ENCODE measurements at places on chromosomes 1 and 21.

DNA sequence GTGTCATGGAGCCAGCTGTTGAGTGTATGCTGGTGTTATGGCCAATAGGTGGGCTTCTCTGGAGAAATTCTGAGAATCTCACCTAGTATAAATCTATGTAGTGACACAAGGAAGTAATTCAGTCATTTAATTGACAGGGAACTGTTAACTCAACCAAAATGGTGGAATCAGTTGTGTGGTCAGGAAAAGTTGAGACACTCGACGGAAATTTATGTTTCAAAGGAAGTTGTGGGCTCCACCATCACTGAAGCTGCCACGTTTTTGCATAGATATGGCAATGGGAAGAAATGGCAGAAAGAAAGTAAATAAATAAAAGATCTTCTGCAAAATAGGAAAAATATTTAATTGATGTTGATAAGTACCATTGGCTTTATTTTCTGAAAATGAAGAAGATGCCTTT lies 84.5 kb downstream of the ATP6V1G3 start:
- DNase-seq, result no peak

- DNase-seq, result no peak
These were observed 478 bp downstream of the C2CD2 start for GRCh38 chr21:41953249-41953830.

- no peak for DNase-seq
These were observed 142.8 kb upstream of the VAMP3 start for GRCh38 chr1:7628273-7628672.

DNA sequence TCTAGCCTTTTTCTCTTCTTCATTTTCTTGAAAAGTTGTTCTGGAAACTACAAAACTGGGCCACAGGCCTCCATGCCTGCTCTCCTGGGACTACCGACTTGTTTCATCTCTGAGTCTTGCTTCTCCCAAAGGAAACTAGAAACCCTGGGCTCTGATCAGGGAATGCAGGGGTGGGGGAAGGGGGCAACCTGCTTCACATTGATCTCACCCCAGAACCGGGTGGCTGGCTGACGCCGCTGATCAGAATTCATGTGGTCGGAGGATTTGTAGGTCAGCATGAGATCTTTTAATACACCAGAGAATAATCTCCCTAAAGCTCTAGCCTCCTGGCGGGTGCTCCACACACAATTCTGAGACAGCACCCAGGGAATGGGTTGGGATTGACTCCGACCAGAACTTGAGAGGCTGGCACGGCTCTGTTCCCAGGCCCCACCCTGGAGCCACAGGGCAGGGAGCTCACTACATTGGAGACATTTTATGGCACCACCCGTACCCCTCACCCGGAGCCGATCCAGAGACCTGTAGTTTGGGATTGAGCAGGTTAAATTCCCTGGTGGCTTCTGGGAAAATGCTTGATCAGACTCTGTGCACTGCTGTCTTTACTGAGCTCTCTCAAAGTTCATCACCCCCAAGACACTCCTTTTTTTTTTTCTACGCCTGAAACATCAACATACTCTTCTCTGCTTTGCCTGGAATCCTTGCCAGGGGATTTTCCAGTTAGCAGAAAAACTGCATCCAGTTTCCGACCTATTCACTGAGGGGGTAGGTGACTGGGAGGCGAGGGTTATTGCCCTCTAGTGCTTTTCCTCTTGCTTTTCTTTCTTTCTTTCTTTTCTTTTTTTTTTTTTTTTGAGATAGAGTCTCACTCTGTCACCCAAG lies 12.2 kb upstream of the ARHGEF10L start:
- no peak for DNase-seq

DNA sequence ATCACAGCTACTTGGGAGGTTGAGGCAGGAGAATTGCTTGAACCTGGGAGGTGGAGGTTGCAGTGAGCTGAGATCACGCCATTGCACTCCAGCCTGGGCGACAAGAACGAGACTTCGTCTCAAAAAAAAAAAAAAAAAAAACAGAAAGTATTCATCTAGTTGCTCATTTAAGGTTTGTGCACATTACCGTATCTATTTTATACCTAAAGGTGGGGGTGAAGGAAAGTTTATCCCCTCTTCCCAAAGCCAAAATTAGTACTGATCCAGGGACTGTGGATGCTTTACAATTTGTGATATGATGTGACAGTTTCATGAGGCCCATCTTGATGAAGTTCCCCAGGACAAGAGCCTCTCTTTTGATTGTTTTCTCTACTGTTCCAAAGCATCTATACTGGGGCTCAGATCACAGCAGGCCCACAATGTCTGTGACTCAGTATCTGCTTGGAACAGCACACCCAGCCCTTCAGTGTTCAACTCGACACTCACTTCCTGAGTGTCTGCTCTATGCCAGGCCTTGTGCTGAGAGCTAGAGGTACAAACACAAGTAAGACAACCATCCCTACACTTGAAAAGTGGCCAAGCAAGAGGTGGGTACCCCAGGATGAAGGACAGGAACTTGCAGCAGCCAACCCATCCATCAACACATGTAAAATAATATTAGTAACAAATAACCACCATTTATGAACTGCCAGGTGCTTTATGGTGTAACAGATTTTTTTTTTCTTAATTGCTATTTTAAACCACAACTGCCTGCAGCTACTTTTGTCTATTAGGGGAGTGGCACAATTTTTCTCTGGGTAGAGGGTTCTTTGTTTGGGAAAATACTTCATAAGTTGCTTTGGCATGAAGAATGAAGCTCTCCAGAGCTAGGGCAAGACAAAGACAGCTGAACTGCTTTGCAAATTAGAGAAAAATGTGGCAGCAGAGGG lies 29.0 kb upstream of the KHDRBS1 start:
- no peak for DNase-seq
